ENCODE measurements at places on chromosomes 16 and 17. TPM values are rescaled to one million over a fixed set of nuclear protein-coding genes. Genes with fewer than 3 reads are reported as not detected.

GRCh38 chr16:55035956-55036355 is 105.3 kb downstream of the IRX5 start:
- DNase-seq: no peak

- peak; percentile 86 for DNase-seq
These were observed 13.5 kb upstream of the ABAT start for GRCh38 chr16:8660841-8661301.

DNA sequence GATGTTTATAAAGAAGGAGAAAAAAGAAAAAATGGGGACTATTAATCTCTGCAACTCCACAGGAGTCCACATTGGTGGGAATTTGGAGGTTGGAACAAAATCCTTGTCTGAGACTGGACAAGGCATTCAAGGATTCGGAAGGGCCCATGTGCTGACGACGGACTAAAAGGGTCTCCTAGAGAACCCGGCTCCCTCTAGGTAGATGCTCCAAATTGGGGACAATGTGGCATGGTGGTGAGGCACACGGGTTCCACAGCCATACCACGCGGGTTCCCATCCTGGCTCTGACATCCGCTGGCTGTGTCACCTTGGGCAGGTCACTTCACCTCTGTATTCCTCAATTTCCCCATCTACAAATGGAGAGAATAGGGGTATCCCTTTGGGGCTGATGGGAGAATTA is 227.4 kb downstream of the C16orf78 start:
- DNase-seq: no peak

The SMG6 gene
- 34.8 TPM for total RNA-seq

The CNGB1 gene
- total RNA-seq: not detected

The KRT27 gene
- not detected for total RNA-seq

The IL17C gene
- not detected for total RNA-seq

All from aorta (tissue), 5 donors.